ENCODE measurements at places on chromosomes 1 and 21. TPM values are rescaled to one million over a fixed set of nuclear protein-coding genes. Genes with fewer than 3 reads are reported as not detected.

The DIO1 gene
- total RNA-seq = not detected

The RHD gene
- total RNA-seq = 0.35 TPM

The PLCH2 gene
- total RNA-seq = 0.35 TPM

The LAMC2 gene
- 0.71 TPM for total RNA-seq
